ENCODE measurements at places on chromosomes 5 and 9.

GRCh38 chr5:73180566-73180965 lies 7.6 kb downstream of the TMEM174 start:
- no peak for DNase-seq

- DNase-seq = no peak
These were observed 82.6 kb downstream of the GALNT10 start for GRCh38 chr5:154273028-154273617.

GRCh38 chr9:19642256-19642655 lies 146.6 kb downstream of the SLC24A2 start:
- DNase-seq = no peak

DNA sequence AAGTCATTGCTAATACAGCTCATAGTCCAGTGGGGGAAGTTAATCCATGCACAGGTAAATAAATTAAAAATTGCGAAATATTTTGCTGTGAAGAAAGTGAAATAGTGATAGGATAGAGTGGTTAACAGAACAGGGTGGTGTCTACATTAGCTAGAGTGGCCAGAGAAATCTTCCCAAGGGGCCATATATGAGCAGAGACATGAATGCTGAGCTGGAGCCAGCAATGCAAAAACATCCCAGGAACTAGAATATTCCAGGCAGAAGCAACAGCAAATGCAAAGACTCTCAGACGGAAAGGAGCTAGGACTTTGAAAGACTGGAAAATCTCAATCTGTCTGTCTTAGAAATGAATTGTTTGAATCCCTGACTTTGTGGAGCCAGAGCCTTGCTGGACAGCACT lies 1221.6 kb downstream of the MAT2B start:
- no peak for DNase-seq

DNA sequence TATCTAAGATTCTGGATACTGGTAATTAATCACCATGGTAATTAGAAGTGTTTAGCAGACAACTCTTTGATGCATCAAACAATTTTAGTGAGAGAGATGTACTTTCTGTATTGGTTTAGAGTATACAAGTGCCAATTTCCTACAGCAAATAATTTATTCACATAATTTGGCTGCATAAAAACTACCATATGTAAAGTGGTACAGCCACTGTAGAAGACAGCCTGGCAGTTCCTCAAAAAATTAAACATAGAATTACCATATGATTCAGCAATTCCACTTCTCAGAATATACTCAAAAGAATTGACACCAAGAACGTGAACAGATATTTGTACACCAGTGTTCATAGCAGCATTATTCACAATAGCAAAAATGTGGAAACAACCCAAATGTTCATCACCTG lies 36.2 kb downstream of the PHAX start:
- DNase-seq = no peak

- no peak for DNase-seq
These were observed 100.2 kb downstream of the ADAMTS2 start for GRCh38 chr5:179245031-179245430.

DNA sequence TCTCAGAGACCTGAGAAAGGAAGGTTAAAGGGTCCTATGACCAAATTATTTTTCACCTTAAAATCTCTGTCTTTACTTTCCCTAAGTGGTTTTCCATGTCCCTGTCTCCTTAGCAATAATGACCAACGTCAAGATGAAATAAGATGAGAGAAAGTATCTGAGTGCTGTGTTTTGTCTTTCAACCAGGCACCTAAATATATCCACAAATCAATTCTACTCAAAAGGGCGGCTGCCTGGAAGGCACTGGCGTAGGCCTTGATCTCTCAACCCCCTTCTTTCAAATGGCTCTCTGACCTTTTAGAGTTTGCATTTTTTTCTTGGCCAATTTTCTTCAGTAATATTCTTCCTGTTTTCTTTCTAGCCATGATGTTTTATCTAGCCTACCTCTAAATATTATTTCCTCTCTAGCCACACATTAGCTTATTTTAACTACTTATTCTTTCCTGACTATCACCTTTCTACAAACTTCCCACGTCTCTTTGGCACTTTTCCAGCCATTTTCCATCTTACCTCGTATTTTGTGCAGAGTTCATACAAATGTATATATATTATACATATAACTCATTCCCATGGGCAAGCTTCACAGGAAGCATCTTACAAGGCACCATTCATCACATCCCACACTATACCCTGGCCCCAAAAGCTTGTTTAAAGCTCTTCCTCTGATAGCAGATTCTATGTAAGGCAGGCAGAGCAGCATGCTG lies 204.5 kb downstream of the SNX18 start:
- DNase-seq = no peak

DNA sequence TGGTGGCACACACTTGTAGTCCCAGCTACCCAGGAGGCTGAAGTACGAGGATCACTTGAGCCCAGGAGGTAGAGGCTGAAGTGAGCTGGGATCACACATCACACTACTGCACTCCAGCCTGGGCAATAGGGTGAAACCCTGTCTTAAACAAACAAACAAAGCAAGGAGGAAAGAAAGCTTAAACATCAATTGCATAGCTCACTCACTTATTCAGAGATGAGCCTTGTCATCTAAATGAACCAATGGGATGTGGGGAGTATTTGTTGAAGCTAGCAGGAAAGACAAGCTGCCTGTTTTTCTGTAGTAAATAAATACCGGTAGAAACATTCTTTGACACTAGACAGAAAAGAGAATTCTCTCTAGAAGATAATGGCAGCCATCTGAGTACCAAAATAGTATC lies 161.0 kb upstream of the SLC12A2 start:
- no peak for DNase-seq

DNA sequence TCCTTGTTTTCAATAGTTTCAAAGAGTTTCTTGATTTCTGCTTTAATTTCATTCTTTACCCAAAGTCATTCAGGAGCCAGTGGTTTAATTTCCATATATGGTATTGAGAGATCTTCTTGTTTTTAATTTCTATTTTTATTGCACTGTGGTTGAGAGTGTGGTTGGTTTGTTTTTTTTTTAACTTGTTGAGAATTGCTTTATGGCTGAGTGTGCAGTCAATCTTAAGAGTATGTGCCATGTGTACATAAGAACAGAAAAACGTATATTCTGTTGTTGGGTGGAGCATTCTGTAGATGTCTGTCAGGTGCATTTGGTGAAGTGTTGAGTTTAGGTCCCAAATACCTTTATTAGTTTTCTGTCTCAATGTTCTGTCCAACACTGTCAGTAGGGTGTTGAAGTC lies 26.7 kb upstream of the IPPK start:
- DNase-seq = no peak

Data from HS-5 (cell line).